ENCODE measurements at places on chromosomes 5 and 9.

GRCh38 chr9:131946180-131946579, 133.5 kb downstream of the MED27 start:
- no peak for DNase-seq

DNA sequence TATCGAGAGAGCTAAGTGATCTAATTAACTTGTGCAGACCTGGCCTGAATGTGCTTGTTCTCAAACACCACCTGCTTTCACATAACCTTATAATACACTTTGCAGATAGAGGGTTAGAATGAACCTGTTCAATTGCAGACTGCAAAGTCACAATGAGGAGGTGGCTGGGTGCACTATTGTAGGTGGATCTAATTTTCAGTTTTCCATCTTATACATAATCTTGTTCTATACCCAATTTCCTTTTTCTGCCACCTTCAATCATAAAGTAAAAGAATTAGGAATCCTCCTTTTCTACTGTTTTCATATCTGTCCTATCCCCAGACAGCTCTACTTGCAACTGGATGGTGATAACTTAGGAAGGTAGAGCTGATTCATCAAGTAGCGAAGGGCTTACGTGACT, 68.8 kb upstream of the APC start:
- DNase-seq: no peak

GRCh38 chr9:132395560-132395959, 11.1 kb downstream of the TTF1 start:
- DNase-seq: no peak

DNA sequence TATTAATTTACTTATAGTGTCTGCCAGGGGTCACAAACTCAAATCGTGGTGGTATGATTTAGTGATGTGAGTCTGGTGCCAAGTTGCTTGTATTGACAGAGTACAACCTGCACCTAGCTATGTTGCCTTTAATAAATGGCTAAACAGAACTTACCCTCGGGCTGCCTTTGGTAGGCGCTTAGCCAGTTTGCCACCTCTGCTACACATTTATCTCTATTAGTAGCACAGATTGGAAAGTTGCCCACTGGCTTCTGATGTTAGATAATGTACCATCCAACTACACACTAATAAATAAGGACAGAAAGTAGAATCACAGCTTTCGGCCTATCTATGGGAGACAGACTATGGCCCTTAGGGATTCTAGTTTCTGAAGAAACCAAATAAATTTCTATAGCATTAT, 368.4 kb downstream of the MAN2A1 start:
- DNase-seq: no peak

DNA sequence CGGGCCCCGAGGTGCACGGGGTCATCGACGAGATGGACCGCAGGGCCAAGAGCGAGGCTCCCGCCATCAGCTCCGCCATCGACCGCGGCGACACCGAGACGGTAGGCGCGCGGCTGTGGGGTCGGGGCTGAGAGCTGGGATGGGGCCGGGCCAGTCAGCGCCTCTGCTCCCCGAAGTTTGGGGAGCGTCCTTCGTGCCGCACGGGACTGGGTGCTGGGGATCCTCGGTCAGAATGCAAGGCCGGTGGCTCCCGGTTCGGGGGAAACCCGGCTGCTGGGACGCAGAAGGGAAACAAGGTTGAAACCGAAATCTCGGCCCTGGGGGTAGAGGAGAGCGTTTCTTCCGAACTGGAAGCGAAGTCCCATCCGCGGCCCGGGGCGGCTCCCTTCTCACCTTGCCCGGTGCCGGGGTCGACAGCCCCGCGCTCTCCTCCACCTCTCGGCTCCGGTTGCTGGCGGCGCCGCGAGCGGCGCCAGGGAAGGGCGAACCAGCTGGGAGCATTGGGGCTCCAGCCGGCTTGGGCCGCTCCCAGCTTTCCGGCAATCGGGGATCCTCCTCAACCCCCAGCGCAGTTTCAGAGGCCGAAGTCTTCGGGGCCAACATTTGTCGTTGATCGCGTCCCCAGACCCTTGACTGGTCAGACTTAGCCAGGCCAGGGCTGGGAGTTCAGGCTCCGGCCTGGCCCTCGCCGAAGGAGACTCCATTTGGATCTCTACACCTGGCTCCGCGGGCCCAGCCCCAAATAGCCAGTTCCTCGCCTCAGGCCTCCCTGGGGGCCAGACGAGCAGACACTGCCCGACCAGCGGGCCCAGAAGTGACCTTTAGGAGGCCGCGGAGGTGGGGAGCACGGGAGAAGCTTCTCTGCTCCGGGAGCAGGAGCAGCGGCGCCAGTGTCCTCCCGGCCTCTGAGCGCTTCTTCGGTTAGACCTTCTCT, 1.1 kb downstream of the LHX2 start:
- DNase-seq: no peak

- no peak for DNase-seq
These were observed 228.1 kb downstream of the DRD1 start for GRCh38 chr5:175215906-175216305.

DNA sequence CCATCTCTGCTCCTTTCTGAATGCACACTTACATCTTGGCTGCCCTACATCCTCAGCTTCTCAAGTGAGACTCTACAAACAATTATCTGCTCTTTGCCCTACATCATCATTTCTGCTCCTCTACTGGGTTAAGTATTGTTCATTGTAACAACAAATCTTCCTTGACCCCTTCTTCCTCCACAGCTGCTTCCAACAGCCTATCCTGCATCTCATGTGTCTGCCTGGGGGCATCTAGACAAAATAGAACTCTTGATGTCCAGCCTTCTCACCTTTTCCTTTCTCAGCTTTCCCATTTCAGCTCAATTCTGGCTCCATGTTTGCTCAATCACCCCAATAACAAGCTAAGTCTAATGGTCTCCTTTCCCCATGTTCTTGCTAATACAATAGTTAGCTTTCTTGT, 509.8 kb downstream of the DIRAS2 start:
- no peak for DNase-seq

GRCh38 chr5:173333925-173334661, 5.9 kb upstream of the STC2 start:
- DNase-seq: no peak

DNA sequence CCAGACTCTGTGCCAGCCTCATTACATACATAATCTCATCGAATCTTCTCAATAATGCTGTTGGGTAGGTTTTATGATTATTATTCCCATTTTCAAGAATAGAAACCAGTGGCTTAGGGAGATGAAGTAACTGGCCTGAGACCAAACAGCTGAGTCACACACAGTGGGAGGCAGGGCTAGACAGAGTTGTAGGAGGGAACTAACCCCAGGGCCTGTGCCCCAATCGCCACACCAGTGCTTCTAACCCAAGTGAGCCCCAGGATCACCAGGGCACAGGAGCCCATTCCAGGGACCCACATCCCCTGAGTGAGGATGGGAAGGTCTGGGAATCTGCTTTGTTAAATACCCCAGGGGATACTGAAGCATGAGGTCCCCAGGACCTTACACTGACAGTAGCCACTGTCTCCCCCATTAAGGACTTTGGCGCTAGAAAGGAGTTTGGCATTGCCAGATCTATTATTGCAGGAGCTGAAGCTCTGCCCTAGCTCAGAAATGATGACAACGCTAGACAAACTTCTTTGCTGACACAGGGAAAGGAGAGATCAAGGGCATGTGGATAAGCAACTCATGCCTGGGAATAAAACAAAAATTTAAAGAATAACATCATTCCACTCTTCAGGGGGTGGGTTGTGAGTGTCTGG, 63.8 kb upstream of the PPARGC1B start:
- no peak for DNase-seq

GRCh38 chr5:74685979-74686631, 1.1 kb downstream of the HEXB start:
- DNase-seq: no peak

- DNase-seq: no peak
These were observed 460.4 kb downstream of the ACTL7B start for GRCh38 chr9:108395421-108395820.

- DNase-seq: no peak
These were observed 85.6 kb downstream of the GADD45G start for GRCh38 chr9:89690334-89690912.

DNA sequence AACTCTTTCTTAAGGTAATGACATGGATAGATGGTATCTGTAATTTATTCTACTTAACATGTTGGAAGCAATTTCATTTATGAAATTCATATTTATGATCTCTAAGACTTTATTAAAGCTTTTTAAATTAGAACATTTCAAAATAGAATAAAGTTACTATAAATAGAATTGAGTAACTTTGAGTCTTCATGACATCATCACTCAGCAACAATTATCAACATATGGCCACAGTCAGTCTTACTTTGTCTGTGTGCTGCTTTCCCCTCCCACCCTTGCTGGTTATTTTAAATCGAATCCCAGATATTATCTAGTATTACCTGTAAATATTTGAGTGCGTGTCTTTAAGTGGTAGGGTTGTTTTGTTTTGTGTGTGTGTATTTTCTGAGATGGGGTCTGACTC, 65.2 kb downstream of the IPO11 start:
- DNase-seq: no peak

DNA sequence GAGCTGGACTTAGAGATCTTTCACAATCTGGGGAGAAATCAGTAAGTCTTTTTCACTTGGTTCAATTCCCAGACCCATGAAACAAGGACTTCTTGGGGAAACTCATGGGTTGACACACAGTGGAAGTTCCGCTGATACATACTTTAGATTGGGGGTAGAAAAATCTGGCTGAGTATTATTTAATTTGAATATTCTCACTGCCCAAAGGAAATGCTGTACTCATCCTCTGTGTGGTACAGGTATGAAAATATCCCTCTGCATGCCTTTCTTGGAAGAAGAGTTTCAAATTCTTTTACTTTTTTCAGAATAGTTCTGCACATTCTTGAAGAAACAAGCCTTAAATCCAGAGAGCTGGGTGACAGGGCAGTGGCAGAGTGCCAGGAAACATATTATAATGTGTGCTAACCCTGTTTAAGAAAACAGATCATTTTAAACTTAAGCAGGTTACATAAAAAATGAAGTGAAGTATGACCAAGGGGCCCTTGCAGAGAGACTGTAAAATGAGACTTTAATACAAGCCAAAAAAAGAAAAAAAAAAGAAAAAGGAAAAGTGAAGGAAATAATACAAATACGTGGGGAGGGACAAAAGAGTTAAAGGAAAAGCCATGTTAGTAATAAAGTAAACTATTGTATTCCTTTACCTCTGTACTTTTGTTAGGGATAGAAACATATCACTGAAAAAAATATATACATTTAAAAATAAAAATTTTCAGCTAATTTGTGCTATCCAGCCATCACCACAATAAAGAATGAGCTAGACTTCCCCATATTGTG, 173.4 kb upstream of the NR3C1 start:
- no peak for DNase-seq

- no peak for DNase-seq
These were observed 92.0 kb upstream of the SSBP2 start for GRCh38 chr5:81842795-81843398.

DNA sequence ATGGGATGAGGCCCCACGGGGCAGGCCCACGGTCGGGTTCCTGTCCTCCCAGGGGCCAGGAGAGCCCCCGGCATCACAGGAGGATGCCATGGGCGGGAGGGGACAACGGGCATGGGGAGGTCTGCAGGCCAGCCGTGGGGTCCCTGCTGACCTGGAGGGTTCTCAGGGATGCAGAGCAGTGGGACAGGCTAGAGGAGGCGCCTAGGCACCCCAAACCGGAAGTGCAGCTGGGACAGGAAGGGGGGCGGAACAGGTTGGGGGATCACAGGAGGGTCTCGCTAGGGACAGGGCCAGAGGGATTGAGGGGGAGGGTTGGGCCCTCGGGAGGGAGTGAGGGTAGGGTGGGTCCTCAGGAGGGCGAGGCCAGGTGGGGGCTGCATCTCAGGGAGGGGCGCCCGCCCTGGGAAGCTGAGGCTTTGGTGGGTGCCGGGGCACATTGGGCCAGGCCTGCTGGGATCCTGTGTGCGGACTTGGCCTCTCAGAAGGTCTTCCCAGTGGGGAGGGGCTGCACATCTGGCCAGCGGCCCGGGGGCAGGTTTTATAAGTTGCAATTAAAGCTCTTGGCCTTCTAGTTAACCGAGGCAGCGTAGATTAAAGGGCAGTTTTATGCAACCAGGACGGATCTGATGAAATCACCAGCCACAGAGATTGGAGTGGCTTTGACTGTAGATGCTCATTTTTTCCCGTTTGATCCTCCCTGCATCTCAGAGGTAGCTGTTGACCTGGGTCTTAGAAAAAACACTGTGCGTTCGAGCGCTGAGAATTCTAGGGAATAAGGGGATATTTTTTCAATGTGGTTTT, 20.1 kb downstream of the NKD2 start:
- no peak for DNase-seq

DNA sequence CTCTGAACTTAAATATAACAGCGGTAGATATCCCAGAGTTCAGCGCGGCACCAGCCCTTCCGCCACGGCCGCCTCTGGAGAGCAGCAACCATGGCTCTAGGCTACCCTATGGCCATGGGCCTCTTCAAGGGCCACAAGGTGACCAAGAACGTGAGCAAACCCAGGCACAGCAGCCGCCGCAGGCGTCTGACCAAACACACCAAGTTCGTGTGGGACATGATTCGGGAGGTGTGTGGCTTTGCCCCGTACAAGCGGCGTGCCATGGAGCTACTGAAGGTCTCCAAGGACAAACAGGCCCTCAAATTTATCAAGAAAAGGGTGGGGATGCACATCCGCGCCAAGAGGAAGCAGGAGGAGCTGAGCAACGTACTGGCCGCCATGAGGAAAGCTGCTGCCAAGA, 229.0 kb downstream of the ACTL7B start:
- no peak for DNase-seq

GRCh38 chr9:108743901-108744371, 111.8 kb downstream of the ACTL7B start:
- DNase-seq: no peak

- no peak for DNase-seq
These were observed 60.9 kb upstream of the UBAC1 start for GRCh38 chr9:136021872-136022681.

DNA sequence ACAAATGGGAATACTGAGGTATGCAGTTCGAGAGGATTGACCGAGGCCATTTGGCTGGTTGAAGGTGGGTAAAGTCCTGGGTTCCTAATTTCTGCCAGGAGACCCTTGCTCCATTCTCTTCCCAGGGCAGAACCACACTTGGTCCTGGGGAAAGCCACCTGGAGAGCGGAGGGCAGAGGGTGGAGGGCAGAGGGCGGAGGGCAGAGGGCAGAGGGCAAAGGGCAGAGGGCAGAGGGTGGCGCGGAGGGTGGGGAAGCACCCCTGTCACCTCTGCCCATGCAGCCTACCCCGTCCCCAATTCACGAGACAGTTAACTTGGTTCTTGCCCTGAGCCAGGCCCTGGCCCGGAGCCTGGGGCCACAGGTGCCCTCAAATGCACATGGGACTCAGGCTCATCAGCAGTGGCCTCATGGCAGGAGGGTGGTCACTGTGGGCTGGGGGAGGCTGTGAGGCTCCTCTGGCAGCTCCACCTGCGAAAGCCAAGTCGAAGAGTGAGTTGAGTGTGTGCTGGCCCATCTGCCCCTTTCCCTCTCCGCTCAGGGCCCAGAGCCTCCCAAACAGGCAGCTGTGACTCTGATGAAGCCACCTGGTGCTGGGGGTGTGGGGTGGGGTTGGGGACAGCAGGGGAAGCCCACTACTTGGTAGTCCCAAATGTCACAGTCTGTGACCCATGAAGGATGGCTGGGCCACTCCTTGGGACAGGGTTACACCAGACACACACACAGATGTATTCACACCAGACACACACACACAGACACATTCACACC, 28.0 kb upstream of the FCN1 start:
- no peak for DNase-seq
